Mesenteric fat pad (tissue), 1 donor: ENCODE measurements at places on chromosomes 12 and 14. TPM values are rescaled to one million over a fixed set of nuclear protein-coding genes. Genes with fewer than 3 reads are reported as not detected.

- no peak for DNase-seq
These were observed 428 bp downstream of the RNF41 start for GRCh38 chr12:56221232-56221756.

DNA sequence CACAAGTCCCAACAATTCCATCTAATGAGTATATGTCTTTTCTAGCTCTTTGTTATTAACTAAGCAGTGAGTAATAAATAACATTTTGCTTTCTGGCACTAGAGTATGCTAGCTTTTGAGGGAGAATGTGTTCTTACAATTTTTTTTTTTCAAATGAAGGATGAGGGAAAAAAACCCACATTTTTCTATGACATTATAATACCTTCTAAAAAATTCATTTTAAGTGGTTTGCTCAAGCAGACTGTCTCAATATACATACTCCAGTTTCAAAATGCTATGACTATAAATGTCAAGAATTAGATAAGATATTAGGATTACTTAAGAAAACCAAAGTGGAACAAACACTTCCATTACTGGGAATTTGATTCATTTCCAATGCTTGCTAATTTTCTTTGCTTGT is 394.6 kb downstream of the C12orf75 start:
- no peak for DNase-seq

GRCh38 chr12:98821232-98821631 is 176.1 kb downstream of the APAF1 start:
- no peak for DNase-seq

DNA sequence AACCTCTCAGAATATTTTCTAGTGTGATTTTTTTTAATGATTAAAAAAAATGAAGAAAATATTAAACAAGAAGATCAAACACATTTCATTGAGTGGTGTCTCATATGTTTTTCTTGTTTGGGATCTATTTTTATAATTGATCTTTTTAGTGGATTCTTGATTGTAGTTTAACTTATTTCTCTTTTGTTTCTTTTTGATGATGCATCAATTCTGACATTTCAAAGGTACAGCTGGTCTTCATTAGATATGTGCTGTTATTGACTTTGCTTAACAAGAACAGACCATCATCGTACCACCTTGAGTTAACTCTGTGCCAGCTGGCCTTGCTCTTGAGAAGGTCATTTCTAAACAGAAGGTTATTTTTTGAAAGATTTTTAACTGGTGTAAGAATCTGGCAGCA is 45.8 kb upstream of the FGD4 start:
- DNase-seq = no peak

- DNase-seq = no peak
These were observed 25.4 kb upstream of the ALDH2 start for GRCh38 chr12:111741235-111741812.

DNA sequence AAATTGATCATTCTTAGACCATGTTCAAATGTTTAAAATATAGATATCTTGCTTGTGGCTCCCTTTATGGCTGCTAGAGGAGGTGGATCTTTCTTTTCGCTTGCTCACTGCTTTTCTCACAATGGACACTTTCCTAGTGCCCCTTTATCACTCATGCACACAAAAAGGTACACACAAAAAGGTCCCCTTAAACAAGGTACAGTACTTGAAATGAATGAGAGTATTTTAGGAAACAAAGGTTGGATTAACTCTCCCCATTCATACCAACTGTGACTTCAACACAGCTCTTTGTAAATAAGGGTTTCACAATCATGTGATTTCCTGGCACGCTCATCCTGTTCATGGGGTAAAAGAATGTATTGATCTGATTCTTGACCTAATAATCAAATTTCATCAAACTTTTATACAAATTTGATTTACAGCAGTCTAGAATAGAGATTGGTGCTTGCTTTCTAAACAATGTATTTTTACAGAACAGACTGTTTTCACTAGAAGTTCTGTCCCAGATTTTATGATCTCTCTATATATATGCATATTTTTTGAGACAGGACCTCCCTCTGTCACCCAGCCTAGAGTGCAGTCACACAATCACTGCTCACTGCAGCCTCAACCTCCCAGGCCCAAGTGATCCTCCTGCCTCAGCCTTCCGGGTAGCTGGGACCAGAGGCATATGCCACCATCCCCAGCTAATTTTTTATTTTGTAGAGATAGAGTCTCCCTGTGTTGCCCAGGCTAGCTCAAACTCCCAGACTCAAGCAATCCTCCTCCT is 34.4 kb upstream of the EPS8 start:
- DNase-seq = no peak

GRCh38 chr12:69266036-69266635 is 26.8 kb downstream of the CPSF6 start:
- no peak for DNase-seq

DNA sequence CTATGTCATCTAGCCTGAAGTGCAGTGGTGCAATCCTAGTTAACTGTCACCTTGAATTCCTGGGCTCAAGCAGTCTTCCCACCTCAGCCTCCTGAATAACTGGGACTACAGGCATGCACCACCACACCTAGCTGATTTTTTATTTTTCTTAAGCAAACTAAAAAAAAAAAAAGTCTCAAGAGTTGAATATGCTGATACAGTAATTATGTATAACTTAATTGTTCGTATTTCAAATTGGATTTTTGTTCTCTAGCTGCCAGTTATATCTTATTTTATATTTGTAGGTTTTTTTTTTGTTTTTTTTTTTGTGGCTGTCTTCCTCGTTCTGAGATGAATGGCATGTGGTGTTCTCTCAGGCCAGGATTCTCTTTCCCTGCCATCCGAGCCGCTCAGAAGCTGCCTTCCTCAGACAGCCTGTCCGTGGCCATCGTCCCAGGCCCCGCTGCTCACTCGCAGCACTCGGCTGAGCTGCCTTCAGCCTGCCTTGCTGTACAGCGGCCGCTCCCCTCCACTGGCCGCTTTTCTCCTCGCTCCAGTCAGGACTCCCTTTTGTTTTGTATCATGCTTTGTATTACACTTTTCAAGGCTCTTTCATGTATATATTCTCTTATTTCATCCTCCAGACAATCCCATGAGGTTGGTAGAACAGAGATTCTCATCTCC is 53.3 kb downstream of the WDR20 start:
- DNase-seq = no peak

DNA sequence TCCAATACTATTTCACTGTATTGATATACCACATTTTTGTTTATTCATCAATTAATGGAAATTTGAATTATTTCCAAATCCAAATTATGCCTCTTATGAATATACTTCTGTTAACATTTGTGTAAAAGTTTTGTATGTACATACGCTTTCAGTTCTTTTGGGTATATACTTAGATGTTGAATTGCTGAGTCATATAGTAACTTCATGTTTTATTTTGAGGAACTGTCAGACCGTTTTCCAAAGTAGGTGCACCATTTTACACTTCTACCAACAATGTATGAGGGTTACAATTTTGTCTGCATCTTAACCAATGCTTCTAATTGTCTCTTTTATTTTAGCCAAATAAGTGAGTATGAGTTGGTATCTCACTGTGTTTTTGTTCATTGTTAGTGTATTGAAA is 10.2 kb upstream of the CCER1 start:
- DNase-seq = no peak

Gene PLEKHG7
- not detected for total RNA-seq

Gene ADCY6
- total RNA-seq = 58.5 TPM
